ENCODE measurements at places on chromosomes 3 and 15.

- peak; percentile 73 for DNase-seq
These were observed 14.4 kb upstream of the C3orf80 start for GRCh38 chr3:160210799-160211221.

- no peak for DNase-seq
These were observed 91.1 kb downstream of the MINAR1 start for GRCh38 chr15:79523266-79523665.

DNA sequence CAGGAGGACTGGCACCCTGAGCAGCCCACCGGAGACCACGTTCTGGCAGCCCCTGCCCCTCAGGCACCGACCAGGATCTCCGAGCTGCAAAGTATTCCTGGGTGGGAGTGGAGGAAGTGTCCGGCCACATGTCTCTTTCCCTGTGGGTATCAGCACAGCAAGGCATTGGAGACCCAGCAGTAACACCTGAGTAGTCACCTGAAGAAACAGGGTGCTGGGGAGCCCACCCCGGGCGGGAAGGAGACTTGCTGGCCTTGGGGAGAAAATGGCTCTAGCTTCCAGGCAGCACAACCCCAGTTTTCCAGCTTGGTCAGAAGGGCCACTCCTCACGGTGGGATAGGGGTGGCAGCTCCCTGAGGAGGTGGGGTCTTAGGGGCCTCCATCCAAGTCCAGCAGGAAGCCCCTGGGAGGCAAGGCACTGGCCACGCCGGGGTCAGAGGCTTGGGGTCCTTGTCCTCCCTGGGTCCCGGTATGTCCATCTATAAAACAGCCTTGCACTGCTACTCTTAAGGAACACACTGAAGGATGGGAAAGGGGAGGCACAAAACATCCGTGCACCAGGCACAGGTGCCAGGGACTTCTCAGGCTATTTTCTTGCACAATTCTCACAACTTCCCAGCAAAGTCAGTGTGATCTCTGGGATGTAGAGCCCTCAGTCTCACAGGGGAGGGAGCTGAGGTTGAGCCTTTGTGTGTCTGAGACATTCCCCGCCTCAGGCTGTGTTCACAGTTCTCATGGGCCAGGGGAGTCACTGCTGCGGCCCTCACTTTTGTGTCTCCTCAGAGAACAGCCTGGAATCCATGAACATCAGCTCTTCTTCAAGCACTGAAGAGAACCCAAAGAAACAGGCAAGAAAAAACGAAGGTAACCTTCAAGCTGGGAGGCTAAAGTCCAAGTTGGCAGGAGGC lies 11.9 kb downstream of the CFAP100 start:
- DNase-seq: no peak

DNA sequence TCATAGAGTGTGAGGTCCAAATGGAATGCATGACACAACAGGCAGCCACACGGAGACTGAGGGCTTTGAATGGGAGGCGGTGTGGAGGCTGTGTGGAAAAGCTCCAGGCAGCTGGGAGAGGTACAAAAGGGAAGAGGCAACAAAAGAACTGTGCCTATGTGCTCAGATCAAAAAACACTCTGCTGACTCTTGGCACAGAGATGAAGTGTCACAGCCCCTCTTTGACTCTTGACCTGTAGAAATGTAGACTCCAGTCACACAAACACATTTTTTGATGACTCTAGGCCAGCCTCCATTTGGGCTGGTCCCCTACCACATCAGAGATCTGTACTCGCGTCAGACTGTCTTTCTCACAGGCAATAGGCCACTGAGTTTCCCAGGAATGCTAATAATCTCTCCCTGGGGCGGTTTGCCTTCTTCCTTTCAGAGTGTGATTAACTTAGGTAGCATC lies 456.0 kb downstream of the TUSC7 start:
- no peak for DNase-seq

DNA sequence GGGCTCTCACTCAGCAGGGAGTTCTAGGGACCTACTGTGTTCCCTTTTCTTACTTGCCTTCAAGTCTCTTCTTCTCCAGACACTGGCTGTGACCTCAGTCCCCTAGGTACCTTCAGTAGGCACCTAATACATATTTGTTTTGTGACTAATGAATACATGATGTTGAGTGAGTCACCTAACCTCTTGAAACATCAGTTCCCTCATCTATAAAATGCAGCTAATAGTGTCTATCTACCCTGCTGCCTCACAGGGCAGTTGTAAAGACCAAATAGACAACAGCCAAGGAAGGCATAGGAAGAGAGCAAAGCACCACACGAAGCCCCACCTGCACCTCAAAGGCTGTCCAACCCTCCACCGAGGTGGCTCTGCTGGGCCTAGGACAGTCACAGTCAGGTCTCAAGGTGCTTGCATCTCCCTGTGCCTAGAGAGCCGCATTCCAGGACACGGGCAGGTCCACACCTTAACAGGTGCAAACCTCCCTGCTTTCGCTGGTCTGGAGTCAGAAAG lies 29.1 kb downstream of the DAPK2 start:
- no peak for DNase-seq

DNA sequence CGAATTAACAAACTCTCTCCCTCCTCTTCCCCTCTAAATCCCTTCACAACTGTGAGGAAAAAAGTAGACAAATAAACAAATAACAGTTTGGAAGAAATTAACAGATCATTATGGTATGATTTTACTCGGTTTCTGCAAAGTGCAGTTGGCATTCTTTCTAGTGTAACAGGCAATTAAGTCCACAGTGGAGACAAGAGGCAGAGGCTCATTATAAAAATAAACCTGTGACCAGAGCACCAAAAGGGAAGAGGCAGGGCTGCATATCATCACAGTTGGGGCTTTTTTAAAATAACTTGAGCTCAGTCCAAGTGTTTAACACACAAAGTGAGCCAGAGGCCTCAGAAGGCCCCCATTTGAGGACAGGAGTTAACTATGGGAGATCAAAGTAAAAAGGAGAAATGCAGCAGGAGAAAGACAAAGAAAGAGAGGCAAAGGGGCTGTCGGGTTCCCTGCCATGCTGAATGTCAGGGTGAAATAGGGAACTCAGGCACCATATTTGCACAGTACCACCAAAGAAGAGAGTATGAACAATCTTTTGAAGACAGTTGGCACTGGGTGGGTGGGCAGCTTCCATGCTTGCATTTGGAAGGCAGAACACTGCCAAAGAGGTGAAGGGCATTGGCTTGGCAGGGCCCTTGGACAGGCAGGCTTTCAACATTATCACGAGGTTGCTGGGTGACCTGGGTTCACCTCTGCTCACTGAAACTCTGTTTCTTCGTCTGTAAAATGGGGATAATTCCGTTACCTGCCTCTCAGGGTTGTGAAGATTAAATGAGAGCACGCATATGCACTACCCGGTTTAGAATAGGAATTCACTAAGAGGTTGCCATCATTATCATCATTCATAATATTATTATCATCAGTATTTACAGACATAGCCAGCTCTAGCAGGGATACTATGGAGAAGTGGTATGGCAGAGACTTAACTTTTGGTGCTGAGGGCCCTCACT lies 134.5 kb downstream of the MEX3B start:
- no peak for DNase-seq

GRCh38 chr15:42163291-42163690 lies 6.9 kb upstream of the PLA2G4F start:
- DNase-seq: no peak

GRCh38 chr3:24242012-24242698 lies 252.5 kb downstream of the THRB start:
- no peak for DNase-seq

DNA sequence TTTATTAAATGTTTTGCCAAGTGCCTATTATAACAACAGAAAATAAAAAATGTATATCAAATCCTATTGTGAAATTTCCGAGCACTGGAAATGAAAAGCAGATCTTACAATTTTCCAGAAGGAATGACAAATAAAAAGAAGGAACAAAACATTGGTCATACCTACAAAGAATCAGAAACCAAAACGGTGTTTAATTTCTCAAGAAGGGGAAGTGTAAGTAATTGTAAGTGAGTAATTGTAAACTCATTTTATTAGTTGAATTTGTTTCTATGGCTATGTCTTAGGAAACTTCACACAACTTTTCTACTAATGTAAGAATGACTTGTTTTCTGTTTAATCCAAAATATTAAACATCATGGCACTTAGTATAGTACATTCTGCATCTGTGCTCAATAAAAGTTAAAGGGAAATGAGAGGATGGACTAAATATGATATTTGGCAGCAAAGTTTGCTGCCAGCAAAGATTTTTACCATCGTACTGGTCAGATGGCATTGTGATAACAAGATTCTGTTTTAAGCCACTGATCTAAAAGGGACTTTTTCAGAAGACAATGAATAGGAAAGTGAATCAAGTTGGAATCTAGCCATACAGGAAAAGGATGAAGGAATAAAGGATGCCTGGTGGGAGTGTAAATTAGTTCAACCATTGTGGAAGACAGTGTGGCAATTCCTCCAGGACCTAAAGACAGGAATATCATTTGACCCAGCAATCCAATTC lies 232.4 kb downstream of the NFKBIZ start:
- no peak for DNase-seq

DNA sequence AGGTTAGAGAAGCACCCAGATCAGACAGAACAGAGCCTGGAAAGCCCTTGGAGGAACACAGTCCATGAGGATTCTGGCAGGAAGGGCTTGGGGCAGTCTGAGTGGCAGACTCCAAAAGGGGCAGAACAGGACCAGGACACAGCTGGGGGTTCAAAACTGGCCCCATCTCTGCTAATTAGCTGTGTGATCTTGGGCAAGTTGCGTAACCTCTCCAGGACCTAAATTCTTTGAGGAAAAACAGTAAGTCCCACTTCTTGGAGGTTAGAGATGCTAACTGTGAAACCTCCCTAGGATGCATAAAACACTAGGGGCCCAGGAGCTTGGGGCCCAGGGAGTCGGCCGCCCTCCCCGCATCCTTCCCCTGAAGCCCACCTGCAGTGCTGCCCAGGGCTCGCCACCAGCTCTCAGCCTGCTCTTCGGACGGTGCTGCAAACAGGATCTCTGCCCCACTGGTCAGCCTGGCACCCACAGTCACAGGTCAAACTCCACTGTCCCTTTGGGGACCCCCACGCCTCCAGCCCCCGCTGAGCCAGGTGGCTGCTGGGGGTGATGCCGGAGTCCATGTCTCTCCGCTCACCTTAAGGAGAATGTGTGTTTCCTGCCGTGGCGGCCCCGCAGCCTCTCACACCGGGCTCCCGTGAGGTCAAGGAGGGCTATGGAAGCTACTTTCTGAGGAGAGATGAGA lies 12.0 kb downstream of the PLA2G4B start:
- DNase-seq: no peak

- no peak for DNase-seq
These were observed 375.2 kb downstream of the LSAMP start for GRCh38 chr3:116070061-116070460.

- DNase-seq: no peak
These were observed 242.1 kb downstream of the ZIC1 start for GRCh38 chr3:147651107-147651778.

DNA sequence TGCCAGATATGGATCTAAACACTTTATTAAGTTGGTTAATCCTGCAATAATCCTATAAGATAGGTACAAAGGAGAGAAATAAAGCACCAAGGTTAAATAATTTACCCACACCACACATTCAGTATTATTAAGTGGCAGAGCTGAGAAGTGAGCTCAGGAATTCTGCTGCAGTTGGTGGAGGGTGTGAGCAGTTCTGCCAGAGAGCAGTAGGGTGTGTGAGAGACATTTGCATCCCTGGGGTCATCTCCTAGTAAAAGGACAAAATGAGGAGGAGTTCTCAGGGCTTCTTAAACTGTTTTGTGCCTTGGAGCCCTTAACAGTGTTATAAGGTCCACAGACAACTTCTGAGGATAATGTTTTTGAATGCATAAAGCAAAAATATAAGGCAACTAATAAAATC lies 484.5 kb downstream of the TAFA4 start:
- no peak for DNase-seq

- DNase-seq: no peak
These were observed 479.0 kb downstream of the GABRG3 start for GRCh38 chr15:27449941-27450340.

- no peak for DNase-seq
These were observed 255.3 kb downstream of the RORA start for GRCh38 chr15:60973637-60974415.

DNA sequence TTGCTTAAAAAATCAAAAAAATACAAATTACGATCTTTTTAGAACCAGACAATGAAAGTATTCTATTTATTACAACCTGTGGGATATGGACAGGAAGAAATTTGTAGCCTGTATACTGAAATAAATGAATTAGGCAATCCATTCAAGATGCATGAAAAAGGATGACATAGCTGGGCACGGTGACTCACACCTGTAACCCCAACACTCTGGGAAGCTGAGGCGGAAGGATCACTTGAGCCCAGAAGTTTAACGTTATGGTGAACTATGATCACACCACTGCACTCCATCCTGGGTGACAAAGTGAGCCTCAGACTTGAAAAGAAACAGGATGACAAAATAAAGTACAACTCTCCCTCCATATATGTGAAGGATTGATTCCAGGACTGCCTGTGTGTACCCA lies 74.1 kb downstream of the MSL2 start:
- DNase-seq: no peak

DNA sequence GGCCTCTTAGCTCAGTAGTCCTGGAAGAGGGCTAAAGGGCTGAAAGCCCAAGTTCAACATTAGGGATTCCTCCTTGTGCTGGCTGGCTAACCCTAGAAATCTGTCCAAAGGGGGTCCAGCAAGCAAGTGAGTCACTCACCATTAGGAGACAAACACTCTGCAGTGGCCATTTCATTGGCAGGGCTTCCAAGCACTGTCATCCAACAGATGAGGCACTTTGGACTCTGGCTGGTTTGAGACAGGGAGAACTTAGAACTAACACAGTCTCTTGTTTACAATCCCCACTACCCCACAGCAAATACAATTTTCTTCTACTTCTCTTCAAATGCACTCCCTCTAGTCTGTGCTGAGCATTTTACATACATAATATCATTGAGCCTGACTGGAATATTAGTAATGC lies 10.1 kb upstream of the WNT5A start:
- DNase-seq: no peak

GRCh38 chr3:151969026-151969642 lies 95.7 kb downstream of the SUCNR1 start:
- DNase-seq: no peak

DNA sequence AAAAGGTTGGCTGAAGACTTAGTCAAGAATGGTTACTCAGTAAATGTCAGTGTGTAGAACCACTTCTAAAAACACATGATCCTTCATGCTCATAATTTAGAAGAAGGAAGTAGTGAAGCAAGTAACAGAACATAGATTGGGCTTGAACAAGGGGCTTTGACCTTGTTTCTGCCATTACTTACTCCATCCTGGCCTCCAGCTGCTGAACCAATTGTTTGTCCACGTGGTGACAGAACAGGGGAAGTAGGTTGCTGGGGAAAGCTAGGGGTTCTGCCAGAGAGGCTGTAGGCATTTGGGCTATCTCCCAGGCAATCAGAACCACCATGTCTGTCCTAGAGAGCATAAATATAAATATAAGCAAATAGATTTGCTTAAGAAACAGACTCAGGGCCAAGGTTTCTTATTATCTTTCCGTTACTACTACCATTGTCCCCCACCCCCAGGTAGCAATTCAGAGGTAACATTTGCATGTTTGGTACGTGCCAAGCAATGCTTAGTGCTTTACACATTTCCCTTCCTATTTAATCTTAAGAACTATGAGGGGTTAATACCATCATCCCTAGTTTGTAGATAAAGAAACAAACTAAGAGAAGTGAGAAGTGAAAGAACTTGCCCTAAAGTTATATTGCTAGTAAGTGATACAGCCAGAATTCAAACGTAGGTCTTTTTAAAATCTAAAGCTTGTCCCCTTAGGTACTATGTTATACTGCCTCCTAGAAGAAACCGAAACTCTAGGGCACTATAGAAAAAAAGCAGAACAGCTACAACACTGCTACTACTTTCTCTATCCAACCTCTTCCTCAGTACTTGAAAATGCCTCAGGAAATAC lies 3.0 kb upstream of the SPG11 start:
- peak; percentile 36 for DNase-seq

- no peak for DNase-seq
These were observed 647.6 kb upstream of the DPPA4 start for GRCh38 chr3:109984976-109985375.

GRCh38 chr3:73475717-73476116 lies 149.0 kb downstream of the PDZRN3 start:
- no peak for DNase-seq
